ENCODE measurements at places on chromosomes 3 and 15. TPM values are rescaled to one million over a fixed set of nuclear protein-coding genes. Genes with fewer than 3 reads are reported as not detected.

GRCh38 chr3:89787979-89788378 is 680.6 kb downstream of the EPHA3 start:
- H3K36me3 ChIP-seq = no peaks in the 10 kb centered on the region
- no peak for DNase-seq
- no peak overlapping the region for H3K27ac ChIP-seq
- no peak overlapping the region for H3K4me3 ChIP-seq

- H3K4me3 ChIP-seq = no peak overlapping the region
- DNase-seq = no peak
- H3K27me3 ChIP-seq = no peaks in the 10 kb centered on the region
- H3K4me1 ChIP-seq = peaks cover 34% of the 10 kb centered on the region
- H3K36me3 ChIP-seq = no peaks in the 10 kb centered on the region
- no peak overlapping the region for H3K27ac ChIP-seq
These were observed 153.4 kb upstream of the SMAD3 start for GRCh38 chr15:66912001-66912400.

- no peaks in the 10 kb centered on the region for H3K36me3 ChIP-seq
- no peaks in the 10 kb centered on the region for H3K27me3 ChIP-seq
- no peak overlapping the region for H3K4me3 ChIP-seq
- no peak for DNase-seq
These were observed 90.4 kb upstream of the TSEN2 start for GRCh38 chr3:12393894-12394293.

- H3K27me3 ChIP-seq = no peaks in the 10 kb centered on the region
- H3K4me1 ChIP-seq = no peaks in the 10 kb centered on the region
- no peak overlapping the region for H3K27ac ChIP-seq
- no peak overlapping the region for H3K4me3 ChIP-seq
- no peak for DNase-seq
These were observed 157.4 kb upstream of the PFN2 start for GRCh38 chr3:150128126-150128525.

- H3K27me3 ChIP-seq = no peaks in the 10 kb centered on the region
- H3K36me3 ChIP-seq = no peaks in the 10 kb centered on the region
- no peak for DNase-seq
- no peak overlapping the region for H3K4me3 ChIP-seq
- H3K4me1 ChIP-seq = no peaks in the 10 kb centered on the region
- no peak overlapping the region for H3K27ac ChIP-seq
These were observed 78.1 kb downstream of the STT3B start for GRCh38 chr3:31610700-31611275.

GRCh38 chr3:177379045-177379444 is 181.8 kb upstream of the TBL1XR1 start:
- no peaks in the 10 kb centered on the region for H3K36me3 ChIP-seq
- H3K4me3 ChIP-seq = no peak overlapping the region
- no peak for DNase-seq
- no peak overlapping the region for H3K27ac ChIP-seq
- no peaks in the 10 kb centered on the region for H3K4me1 ChIP-seq

DNA sequence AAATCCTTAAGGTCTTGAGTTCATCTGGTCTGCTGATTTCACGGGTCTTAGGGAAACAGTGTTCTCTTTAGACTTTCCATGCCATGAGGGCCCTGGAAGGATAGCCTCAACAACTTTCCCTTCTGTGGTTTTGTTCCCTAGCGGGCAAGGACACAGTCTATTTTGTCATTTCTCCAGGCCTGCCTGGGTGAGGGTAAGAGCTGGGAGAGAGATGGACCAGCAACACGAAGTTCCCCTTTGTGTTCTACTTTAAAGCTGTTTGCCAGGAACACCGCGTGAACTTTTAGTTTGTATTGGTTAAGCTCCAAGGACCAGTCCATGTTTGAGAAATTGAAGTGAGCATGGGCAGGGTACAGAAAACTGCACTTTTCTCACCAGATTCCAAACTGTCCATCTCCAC is 20.9 kb downstream of the ST3GAL6 start:
- no peaks in the 10 kb centered on the region for H3K36me3 ChIP-seq
- no peak overlapping the region for H3K4me3 ChIP-seq
- H3K27ac ChIP-seq = peak overlapping the region; percentile 48
- DNase-seq = no peak

DNA sequence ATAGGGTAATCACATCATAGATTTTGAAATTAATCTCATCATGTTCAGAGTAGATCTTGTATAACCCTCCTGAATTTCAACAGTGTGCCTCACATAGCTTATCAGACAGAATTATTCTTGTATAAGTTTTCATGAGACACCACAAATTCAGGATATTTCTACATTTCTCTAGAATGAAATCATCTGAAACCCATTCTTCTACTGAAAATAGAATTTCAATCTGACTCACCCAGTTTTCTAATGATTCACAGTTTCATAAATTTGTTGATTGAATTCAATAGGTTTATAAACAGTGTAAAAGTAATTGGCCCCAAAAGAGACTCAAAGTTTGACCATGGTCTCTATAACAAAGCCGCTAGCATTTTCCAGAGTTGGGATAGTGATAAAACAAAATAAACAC is 1082.6 kb upstream of the EPHA6 start:
- H3K36me3 ChIP-seq = no peaks in the 10 kb centered on the region
- no peak for DNase-seq
- no peaks in the 10 kb centered on the region for H3K27me3 ChIP-seq
- no peak overlapping the region for H3K4me3 ChIP-seq
- no peak overlapping the region for H3K27ac ChIP-seq

TMEM207 gene
- total RNA-seq = not detected

- no peaks in the 10 kb centered on the region for H3K27me3 ChIP-seq
- no peak overlapping the region for H3K27ac ChIP-seq
- no peaks in the 10 kb centered on the region for H3K36me3 ChIP-seq
- no peak overlapping the region for H3K4me3 ChIP-seq
These were observed 1280.9 kb downstream of the NSUN3 start for GRCh38 chr3:95343767-95344166.

DNA sequence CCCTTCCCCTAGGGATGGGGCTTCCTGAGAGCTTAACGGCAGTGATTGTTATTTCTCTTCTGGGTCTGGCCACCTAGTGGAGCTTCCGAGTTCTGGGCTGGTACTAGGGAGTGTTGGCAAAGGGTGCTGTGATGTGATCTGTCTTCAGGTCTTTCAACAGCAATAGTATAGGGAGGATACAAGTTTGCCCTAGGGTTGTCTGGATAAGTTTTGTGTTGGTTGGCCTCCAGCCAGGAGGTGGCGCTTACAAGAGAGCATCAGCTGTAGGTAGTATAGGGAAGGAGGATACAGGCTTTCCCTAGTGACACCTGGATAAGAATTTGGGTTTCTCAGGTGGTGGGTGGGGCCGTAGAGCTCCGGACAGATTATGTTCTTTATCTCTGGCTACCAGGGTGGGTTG is 19.2 kb upstream of the CPOX start:
- H3K27me3 ChIP-seq = no peaks in the 10 kb centered on the region
- no peaks in the 10 kb centered on the region for H3K36me3 ChIP-seq
- H3K4me3 ChIP-seq = no peak overlapping the region
- no peak for DNase-seq
- no peak overlapping the region for H3K27ac ChIP-seq
- H3K4me1 ChIP-seq = no peaks in the 10 kb centered on the region

DNA sequence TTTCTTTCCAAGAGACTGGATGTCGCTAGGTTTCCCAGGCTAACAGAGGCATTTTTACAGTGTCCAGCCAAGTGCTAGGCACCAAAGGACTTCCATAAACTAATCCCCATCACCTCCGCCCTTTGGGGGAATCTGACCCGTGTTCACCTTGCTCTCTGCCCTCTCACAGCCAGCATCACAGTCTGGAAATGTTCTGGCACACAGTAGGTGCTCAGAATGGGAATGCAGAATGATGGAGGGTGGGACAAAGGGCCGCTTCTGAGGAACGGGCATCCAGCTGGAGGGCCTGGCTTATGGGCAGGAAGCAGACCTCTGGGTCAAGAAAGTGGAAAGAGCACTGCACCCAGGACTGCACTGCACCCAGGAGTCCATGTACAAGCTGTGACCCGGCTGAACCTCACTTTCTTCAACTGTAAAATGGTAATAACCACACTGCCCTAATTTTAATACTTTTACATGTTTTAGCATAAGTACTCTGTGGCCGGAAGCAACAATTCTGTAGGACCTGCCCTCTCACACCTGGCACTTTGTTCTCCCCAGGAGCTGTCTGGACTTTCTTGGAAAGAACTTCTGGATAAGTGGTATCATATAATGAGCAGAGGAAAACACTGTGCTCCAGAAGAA is 901 bp upstream of the NMB start:
- no peaks in the 10 kb centered on the region for H3K36me3 ChIP-seq
- H3K4me1 ChIP-seq = peaks cover 19% of the 10 kb centered on the region
- peak overlapping the region; percentile 83 for H3K27ac ChIP-seq
- H3K27me3 ChIP-seq = no peaks in the 10 kb centered on the region
- no peak for DNase-seq

DPPA2 gene
- total RNA-seq = not detected

- H3K27me3 ChIP-seq = no peaks in the 10 kb centered on the region
- no peaks in the 10 kb centered on the region for H3K36me3 ChIP-seq
- H3K4me3 ChIP-seq = no peak overlapping the region
- no peak for DNase-seq
These were observed 279.5 kb downstream of the NEK10 start for GRCh38 chr3:27089645-27090044.

Measured in heart left ventricle (tissue), 16 donors.